ENCODE measurements at places on chromosomes 5 and 9. TPM values are rescaled to one million over a fixed set of nuclear protein-coding genes. Genes with fewer than 3 reads are reported as not detected.

GRCh38 chr5:40386289-40386688 lies 293.4 kb upstream of the PTGER4 start:
- no peak for DNase-seq
- H3K4me3 ChIP-seq: no peak overlapping the region
- H3K36me3 ChIP-seq: no peaks in the 10 kb centered on the region
- no peaks in the 10 kb centered on the region for H3K4me1 ChIP-seq
- no peaks in the 10 kb centered on the region for H3K27me3 ChIP-seq

Gene FREM1
- 24.8 TPM for total RNA-seq

- no peaks in the 10 kb centered on the region for H3K36me3 ChIP-seq
- H3K27ac ChIP-seq: no peak overlapping the region
- H3K4me1 ChIP-seq: no peaks in the 10 kb centered on the region
Measured at GRCh38 chr9:122785269-122785668, 3.5 kb upstream of the OR5C1 start.

Gene C7
- 105 TPM for total RNA-seq

Gene SLC22A5
- 30.8 TPM for total RNA-seq

Gene TICAM2
- 5.7 TPM for total RNA-seq

- H3K27ac ChIP-seq: no peak overlapping the region
- no peak for DNase-seq
- no peaks in the 10 kb centered on the region for H3K36me3 ChIP-seq
- H3K27me3 ChIP-seq: no peaks in the 10 kb centered on the region
Measured at GRCh38 chr5:143046314-143046713, 276.1 kb downstream of the ARHGAP26 start.

DNA sequence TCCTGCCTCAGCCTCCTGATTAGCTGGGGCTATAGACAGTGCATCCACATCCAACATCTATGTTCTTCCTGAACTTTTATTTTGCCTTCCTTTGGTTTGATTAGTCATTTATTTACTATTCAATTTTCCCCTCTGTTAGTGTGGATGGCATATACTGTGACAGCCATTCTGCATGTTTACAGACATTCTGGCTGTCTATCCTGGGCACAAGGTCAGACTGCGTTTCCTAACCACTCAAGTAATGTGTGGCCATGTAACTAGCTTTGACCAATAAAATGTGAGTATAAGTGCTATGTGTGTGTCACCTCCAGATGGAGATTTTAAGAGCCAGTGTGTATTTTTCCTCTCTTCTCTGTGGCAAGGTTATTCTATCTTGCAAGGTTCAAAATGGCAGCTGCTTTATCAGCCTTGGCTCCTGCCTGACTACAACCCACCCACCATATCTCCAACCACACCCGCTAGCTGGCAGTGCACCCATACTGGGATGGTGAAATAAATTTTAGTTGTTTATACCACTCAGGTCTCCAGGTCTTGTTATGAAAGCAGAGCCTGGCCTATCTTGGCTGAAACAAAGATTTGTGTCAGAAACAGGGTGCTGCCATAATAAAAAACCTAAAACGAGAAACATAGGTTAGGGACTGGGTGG lies 32.2 kb downstream of the PDE6A start:
- peaks cover 12% of the 10 kb centered on the region for H3K4me1 ChIP-seq
- no peaks in the 10 kb centered on the region for H3K36me3 ChIP-seq
- no peak overlapping the region for H3K4me3 ChIP-seq
- H3K27ac ChIP-seq: no peak overlapping the region
- DNase-seq: no peak
- H3K27me3 ChIP-seq: no peaks in the 10 kb centered on the region

DNA sequence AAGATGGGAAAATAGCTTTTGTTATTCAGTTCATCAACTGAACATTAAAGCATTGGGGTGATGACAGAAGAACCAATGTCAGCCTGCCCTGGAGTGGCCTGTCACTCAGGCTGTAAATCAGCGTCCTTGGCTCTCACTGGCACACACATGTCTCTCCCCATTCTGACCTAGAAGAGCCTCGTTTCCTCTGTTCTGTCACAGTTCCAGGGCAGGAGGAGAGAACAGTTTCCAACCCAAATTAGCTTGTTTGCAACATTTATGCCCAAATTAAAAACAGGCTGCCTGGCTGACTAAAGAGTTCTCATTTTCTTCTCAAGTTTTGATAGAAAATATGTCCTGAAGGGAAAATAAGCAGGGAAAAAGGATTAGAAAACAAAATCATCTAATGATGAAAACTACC lies 520.1 kb downstream of the CHSY3 start:
- no peaks in the 10 kb centered on the region for H3K4me1 ChIP-seq
- no peak overlapping the region for H3K27ac ChIP-seq

GRCh38 chr5:73962801-73963425 lies 336.9 kb downstream of the ARHGEF28 start:
- H3K36me3 ChIP-seq: no peaks in the 10 kb centered on the region
- no peak overlapping the region for H3K4me3 ChIP-seq
- no peak overlapping the region for H3K27ac ChIP-seq
- no peaks in the 10 kb centered on the region for H3K27me3 ChIP-seq

- H3K27me3 ChIP-seq: no peaks in the 10 kb centered on the region
- peak; percentile 54 for DNase-seq
- no peaks in the 10 kb centered on the region for H3K36me3 ChIP-seq
- peaks cover 31% of the 10 kb centered on the region for H3K4me1 ChIP-seq
- peak overlapping the region; percentile 96 for H3K27ac ChIP-seq
Measured at GRCh38 chr5:172800088-172800551, 29.1 kb upstream of the DUSP1 start.

DNA sequence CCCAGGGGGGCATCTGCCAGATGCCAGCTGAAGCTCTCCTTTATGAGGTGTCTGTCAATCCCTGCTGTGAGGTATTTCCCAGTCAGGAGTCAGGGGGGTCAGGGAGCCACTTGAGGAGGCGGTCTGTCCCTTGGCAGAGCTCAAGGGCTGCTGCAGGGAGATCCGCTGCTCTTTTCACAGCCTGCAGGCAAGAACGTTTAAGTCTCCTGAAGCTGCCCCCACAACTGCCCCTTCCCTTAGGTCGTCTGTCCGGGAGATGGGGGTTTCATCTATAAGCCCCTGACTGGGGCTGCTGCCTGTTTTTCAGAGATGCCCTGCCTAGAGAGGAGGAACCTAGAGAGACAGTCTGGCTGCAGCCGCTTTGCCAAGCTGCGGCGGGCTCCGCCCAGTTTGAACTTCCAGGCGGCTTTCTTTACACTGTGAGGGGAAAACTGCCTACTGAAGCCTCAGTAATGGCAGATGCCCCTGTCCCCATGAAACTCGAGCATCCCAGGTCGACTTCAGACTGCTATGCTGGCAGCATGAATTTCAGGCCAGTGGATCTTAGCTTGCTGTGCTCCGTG lies 148.3 kb downstream of the RPS23 start:
- H3K4me1 ChIP-seq: no peaks in the 10 kb centered on the region
- no peaks in the 10 kb centered on the region for H3K27me3 ChIP-seq
- H3K36me3 ChIP-seq: no peaks in the 10 kb centered on the region
- H3K4me3 ChIP-seq: no peak overlapping the region

GRCh38 chr9:84775056-84775643 lies 105.6 kb downstream of the NTRK2 start:
- H3K4me1 ChIP-seq: peaks cover 8% of the 10 kb centered on the region
- no peaks in the 10 kb centered on the region for H3K27me3 ChIP-seq
- no peak for DNase-seq
- no peaks in the 10 kb centered on the region for H3K36me3 ChIP-seq
- no peak overlapping the region for H3K27ac ChIP-seq
- no peak overlapping the region for H3K4me3 ChIP-seq

Gene ZNF658
- 2.2 TPM for total RNA-seq

DNA sequence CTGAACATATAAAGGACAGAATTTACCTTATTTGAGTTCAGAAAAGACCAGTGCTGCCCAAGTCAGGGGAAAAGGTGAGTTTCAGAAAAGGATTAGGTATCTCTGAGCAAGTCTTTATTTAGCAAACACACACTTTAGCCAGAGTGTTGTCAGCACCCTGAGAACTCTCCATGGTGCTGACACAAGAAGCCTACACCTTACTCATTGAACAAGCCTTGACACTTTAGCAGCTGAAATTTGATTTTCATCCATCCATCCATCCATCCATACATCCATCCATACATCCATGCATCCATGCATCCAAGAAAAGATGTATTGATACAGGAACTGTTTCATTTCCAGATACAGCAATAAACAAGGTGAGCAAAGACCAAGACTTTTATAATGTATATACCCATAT lies 311.2 kb downstream of the TRIM32 start:
- H3K27me3 ChIP-seq: no peaks in the 10 kb centered on the region
- H3K27ac ChIP-seq: no peak overlapping the region
- H3K4me3 ChIP-seq: no peak overlapping the region
- H3K36me3 ChIP-seq: no peaks in the 10 kb centered on the region
- DNase-seq: no peak

- no peaks in the 10 kb centered on the region for H3K36me3 ChIP-seq
- H3K27ac ChIP-seq: no peak overlapping the region
- no peaks in the 10 kb centered on the region for H3K27me3 ChIP-seq
- H3K4me1 ChIP-seq: no peaks in the 10 kb centered on the region
- H3K4me3 ChIP-seq: no peak overlapping the region
Measured at GRCh38 chr5:51053361-51053760, 329.9 kb upstream of the ISL1 start.

Gene SPAG8
- total RNA-seq: 5.7 TPM

DNA sequence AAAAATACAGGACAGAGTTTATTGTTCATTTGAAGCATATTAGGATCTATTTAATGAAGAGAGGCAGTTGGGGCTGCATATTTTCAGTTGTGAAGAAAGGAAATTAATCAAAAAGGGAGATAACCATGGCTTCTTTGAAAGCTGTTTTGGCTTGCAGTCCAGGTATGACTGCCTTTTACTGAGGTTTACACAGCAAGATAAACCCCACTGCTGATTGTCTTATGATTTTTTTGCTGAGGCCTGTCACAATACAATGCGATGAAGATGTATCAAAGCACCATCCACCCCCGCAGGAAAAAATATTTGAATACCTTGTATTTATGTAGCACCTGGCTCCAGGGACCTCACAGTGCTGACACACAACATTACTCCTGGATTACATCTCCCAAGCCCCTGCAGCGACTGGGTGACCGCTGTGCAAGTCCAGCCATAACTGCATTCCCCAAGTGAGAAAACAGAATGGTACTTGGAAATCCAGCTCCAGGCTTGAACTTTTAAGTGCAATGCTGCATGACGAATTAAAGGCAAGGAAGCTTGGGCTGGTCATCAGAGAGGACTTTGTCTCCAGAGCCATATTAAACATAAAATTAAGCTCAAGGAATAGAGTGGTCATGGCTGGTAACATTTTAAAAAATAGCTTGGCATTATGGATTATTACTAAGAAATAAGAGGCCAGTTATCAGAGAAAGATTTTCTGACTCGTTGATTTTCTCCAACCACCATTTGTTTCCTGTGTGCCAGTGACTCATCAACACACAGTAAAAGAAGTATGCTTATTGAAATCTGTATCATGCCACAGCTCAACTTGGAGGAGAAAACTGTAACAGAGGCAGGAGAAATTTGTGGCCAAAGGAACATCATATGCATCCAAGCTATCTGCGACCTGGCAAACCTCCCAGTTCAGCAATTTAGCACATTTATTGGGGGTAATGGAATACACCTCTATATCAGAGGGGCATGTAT lies 374.2 kb downstream of the MAN2A1 start:
- no peaks in the 10 kb centered on the region for H3K27me3 ChIP-seq
- no peaks in the 10 kb centered on the region for H3K4me1 ChIP-seq
- no peaks in the 10 kb centered on the region for H3K36me3 ChIP-seq
- no peak for DNase-seq
- H3K4me3 ChIP-seq: no peak overlapping the region
- H3K27ac ChIP-seq: no peak overlapping the region

- DNase-seq: no peak
- H3K27ac ChIP-seq: no peak overlapping the region
- no peaks in the 10 kb centered on the region for H3K36me3 ChIP-seq
- H3K27me3 ChIP-seq: no peaks in the 10 kb centered on the region
- no peak overlapping the region for H3K4me3 ChIP-seq
Measured at GRCh38 chr5:147360816-147361215, 126.0 kb downstream of the STK32A start.

- H3K36me3 ChIP-seq: no peaks in the 10 kb centered on the region
- H3K4me1 ChIP-seq: peaks cover 11% of the 10 kb centered on the region
- H3K4me3 ChIP-seq: no peak overlapping the region
- H3K27me3 ChIP-seq: no peaks in the 10 kb centered on the region
- no peak for DNase-seq
Measured at GRCh38 chr9:131721076-131721475, 18.8 kb downstream of the RAPGEF1 start.

- no peak for DNase-seq
- H3K36me3 ChIP-seq: no peaks in the 10 kb centered on the region
- no peak overlapping the region for H3K27ac ChIP-seq
- peak overlapping the region; percentile 22 for H3K4me3 ChIP-seq
- no peaks in the 10 kb centered on the region for H3K27me3 ChIP-seq
- peaks cover 10% of the 10 kb centered on the region for H3K4me1 ChIP-seq
Measured at GRCh38 chr9:133509179-133510083, 15.3 kb downstream of the MYMK start.

- H3K4me3 ChIP-seq: no peak overlapping the region
- H3K27ac ChIP-seq: no peak overlapping the region
- no peaks in the 10 kb centered on the region for H3K36me3 ChIP-seq
- H3K27me3 ChIP-seq: no peaks in the 10 kb centered on the region
Measured at GRCh38 chr5:146082798-146083197, 22.6 kb downstream of the PLAC8L1 start.

GRCh38 chr9:127505396-127506116 lies 54.2 kb downstream of the LRSAM1 start:
- H3K36me3 ChIP-seq: peaks cover 44% of the 10 kb centered on the region
- no peaks in the 10 kb centered on the region for H3K27me3 ChIP-seq
- H3K4me1 ChIP-seq: peaks cover 14% of the 10 kb centered on the region
- H3K27ac ChIP-seq: peak overlapping the region; percentile 46
- no peak for DNase-seq

GRCh38 chr9:134233022-134233421 lies 68.7 kb upstream of the RNU6ATAC start:
- no peaks in the 10 kb centered on the region for H3K27me3 ChIP-seq
- no peaks in the 10 kb centered on the region for H3K36me3 ChIP-seq
- H3K4me1 ChIP-seq: peaks cover 16% of the 10 kb centered on the region
- H3K27ac ChIP-seq: no peak overlapping the region

- no peaks in the 10 kb centered on the region for H3K27me3 ChIP-seq
- H3K36me3 ChIP-seq: no peaks in the 10 kb centered on the region
- no peak overlapping the region for H3K27ac ChIP-seq
- H3K4me1 ChIP-seq: no peaks in the 10 kb centered on the region
- no peak overlapping the region for H3K4me3 ChIP-seq
Measured at GRCh38 chr5:125476901-125477585, 730.6 kb upstream of the ZNF608 start.

Gene LMX1B
- not detected for total RNA-seq

- H3K4me3 ChIP-seq: peak overlapping the region; percentile 78
- no peak for DNase-seq
- no peaks in the 10 kb centered on the region for H3K36me3 ChIP-seq
- peaks cover 53% of the 10 kb centered on the region for H3K4me1 ChIP-seq
- peak overlapping the region; percentile 73 for H3K27ac ChIP-seq
Measured at GRCh38 chr9:112751056-112751795, 666 bp downstream of the SNX30 start.

- no peaks in the 10 kb centered on the region for H3K4me1 ChIP-seq
- H3K4me3 ChIP-seq: no peak overlapping the region
- no peak for DNase-seq
- no peaks in the 10 kb centered on the region for H3K27me3 ChIP-seq
- H3K27ac ChIP-seq: no peak overlapping the region
Measured at GRCh38 chr5:115389799-115390382, 93.4 kb upstream of the CCDC112 start.

- H3K27me3 ChIP-seq: no peaks in the 10 kb centered on the region
- DNase-seq: no peak
- no peak overlapping the region for H3K4me3 ChIP-seq
- no peaks in the 10 kb centered on the region for H3K36me3 ChIP-seq
- H3K4me1 ChIP-seq: peaks cover 41% of the 10 kb centered on the region
- no peak overlapping the region for H3K27ac ChIP-seq
Measured at GRCh38 chr5:136035837-136036236, 7.0 kb downstream of the TGFBI start.

Gene MED22
- 50.0 TPM for total RNA-seq

Gene PCDHA10
- total RNA-seq: 0.41 TPM
